Activated CD8-positive, alpha-beta memory T cell treated with anti-CD3 and anti-CD28 coated beads, Interleukin-2, amount 10 ng/mL, durations not matched to agents 7 days and 5 days (primary cell): ENCODE measurements at places on chromosomes 6 and 20. TPM values are rescaled to one million over a fixed set of nuclear protein-coding genes. Genes with fewer than 3 reads are reported as not detected.
A peak's percentile ranks its signal among the peaks of the same experiment; 100 is the strongest.

The FAM209B gene
- 1.3 TPM for total RNA-seq

The C4B gene
- 5.5 TPM for total RNA-seq

The SLC22A7 gene
- total RNA-seq: not detected

The GPR63 gene
- total RNA-seq: 3.1 TPM

The ANGPT4 gene
- not detected for total RNA-seq

The TINAG gene
- total RNA-seq: not detected

The TBC1D7 gene
- total RNA-seq: 26.0 TPM

The PTCRA gene
- total RNA-seq: not detected

DNA sequence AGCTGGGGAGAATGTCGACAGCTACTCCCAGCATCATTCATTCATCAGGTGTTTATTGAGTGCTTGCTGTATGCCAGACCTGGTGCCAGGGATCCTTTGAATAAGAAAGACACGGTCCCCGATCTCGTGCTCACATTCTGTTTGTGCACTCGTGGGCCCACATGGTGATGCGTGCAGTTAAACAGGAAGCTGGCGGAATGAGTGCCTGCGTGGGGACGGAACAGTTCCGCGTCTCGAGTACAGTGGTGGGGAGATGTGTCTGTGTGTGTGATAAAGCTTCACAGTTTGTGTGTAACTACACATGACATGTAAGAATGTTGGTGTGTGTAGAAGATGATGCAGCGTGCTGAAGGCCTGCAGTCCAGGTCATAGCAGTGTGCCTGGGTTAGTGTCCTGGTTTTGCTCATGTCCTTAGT is 6.5 kb downstream of the RBM38 start:
- H3K4me3 ChIP-seq: peak overlapping the region; percentile 64
- peak overlapping the region; percentile 86 for H3K27ac ChIP-seq
- peaks cover 90% of the 10 kb centered on the region for H3K4me1 ChIP-seq

GRCh38 chr6:77178821-77179220 is 284.5 kb downstream of the HTR1B start:
- no peak overlapping the region for H3K27ac ChIP-seq
- no peak overlapping the region for H3K4me3 ChIP-seq
- H3K4me1 ChIP-seq: no peaks in the 10 kb centered on the region
- DNase-seq: no peak
- no peaks in the 10 kb centered on the region for H3K27me3 ChIP-seq

GRCh38 chr6:42322676-42323075 is 105.0 kb upstream of the MRPS10 start:
- H3K27ac ChIP-seq: no peak overlapping the region
- DNase-seq: no peak
- peaks cover 44% of the 10 kb centered on the region for H3K4me1 ChIP-seq
- peaks cover 55% of the 10 kb centered on the region for H3K36me3 ChIP-seq
- no peaks in the 10 kb centered on the region for H3K27me3 ChIP-seq

DNA sequence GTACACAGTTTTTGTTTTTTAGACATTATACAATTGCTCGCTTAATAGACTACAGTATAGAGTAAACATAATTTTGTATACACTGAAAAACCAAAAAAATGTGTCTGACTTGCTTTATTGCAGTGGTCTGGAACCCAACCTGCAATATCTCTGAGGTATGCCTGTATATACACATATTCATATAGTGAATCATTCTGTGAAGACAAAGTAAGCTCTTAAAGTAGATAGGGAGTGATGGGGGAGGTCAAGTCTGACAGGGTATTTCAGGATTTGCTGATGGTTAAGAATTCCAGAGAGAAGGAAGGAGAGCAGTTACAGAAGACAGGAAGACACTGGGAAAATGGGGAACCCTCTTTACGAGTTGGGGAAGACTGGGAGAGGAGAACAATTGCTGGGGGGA is 417.9 kb downstream of the CD109 start:
- no peak overlapping the region for H3K27ac ChIP-seq
- no peaks in the 10 kb centered on the region for H3K27me3 ChIP-seq
- no peaks in the 10 kb centered on the region for H3K36me3 ChIP-seq
- no peaks in the 10 kb centered on the region for H3K4me1 ChIP-seq
- no peak for DNase-seq
- H3K4me3 ChIP-seq: no peak overlapping the region

GRCh38 chr20:8562356-8562755 is 430.3 kb downstream of the PLCB1 start:
- no peak overlapping the region for H3K4me3 ChIP-seq
- H3K4me1 ChIP-seq: no peaks in the 10 kb centered on the region
- no peak overlapping the region for H3K27ac ChIP-seq
- no peaks in the 10 kb centered on the region for H3K27me3 ChIP-seq

DNA sequence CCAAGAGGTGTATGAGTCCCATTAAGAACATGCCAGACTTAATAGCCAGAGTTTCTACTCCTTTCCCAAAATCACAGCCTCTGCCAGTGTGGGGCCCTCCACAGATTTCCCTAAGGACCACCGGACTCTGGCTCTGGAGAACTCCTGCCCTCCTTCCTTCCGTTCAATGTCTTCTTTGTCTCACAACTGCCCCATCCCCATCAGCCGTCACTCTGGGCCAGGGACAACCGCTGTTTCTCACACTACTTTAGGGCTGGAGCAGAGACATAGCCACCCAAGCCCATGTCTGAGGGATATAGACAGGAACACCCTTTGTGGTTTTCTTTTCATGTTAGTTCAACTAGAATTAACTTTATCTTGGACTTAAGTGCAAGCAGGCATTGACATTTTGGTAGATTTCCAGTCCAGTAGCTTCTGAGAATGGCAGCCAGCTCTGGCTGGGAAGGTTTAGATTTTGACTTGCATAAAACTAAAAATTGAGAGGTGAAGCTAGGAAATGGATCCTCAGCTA is 6.7 kb upstream of the ACSS1 start:
- no peak overlapping the region for H3K27ac ChIP-seq
- no peaks in the 10 kb centered on the region for H3K36me3 ChIP-seq
- no peak overlapping the region for H3K4me3 ChIP-seq

- H3K4me3 ChIP-seq: no peak overlapping the region
- no peak for DNase-seq
- H3K4me1 ChIP-seq: no peaks in the 10 kb centered on the region
- no peaks in the 10 kb centered on the region for H3K36me3 ChIP-seq
Measured at GRCh38 chr6:137518386-137518983, 24.3 kb upstream of the OLIG3 start.

DNA sequence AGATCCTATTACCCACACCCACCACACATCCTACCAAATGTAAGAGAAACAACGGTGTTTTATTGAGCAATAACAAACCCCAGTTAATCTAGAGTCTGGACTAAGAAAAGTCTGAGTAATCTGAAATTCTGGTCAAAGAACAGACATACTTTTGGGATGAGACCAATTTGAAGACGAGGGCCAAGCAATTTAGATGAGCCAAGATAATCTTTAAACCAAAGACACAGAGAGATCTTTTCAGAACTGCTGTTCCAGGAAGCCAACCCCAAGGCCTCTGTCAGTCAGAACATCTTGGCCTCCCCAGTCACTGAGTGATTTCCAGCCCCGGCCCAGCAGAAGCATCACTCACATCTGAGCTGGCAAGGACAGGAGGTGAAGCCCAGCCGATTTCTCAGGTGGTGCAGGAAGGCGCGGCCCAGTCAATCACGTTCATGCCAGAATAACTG is 118.5 kb upstream of the SYNDIG1 start:
- no peaks in the 10 kb centered on the region for H3K36me3 ChIP-seq
- no peak overlapping the region for H3K27ac ChIP-seq
- no peak overlapping the region for H3K4me3 ChIP-seq
- H3K4me1 ChIP-seq: no peaks in the 10 kb centered on the region
- H3K27me3 ChIP-seq: peaks cover 2% of the 10 kb centered on the region

- H3K27me3 ChIP-seq: no peaks in the 10 kb centered on the region
- H3K4me3 ChIP-seq: no peak overlapping the region
- peaks cover 8% of the 10 kb centered on the region for H3K36me3 ChIP-seq
- no peak overlapping the region for H3K27ac ChIP-seq
- peaks cover 64% of the 10 kb centered on the region for H3K4me1 ChIP-seq
Measured at GRCh38 chr20:49682278-49682677, 31.4 kb downstream of the B4GALT5 start.

DNA sequence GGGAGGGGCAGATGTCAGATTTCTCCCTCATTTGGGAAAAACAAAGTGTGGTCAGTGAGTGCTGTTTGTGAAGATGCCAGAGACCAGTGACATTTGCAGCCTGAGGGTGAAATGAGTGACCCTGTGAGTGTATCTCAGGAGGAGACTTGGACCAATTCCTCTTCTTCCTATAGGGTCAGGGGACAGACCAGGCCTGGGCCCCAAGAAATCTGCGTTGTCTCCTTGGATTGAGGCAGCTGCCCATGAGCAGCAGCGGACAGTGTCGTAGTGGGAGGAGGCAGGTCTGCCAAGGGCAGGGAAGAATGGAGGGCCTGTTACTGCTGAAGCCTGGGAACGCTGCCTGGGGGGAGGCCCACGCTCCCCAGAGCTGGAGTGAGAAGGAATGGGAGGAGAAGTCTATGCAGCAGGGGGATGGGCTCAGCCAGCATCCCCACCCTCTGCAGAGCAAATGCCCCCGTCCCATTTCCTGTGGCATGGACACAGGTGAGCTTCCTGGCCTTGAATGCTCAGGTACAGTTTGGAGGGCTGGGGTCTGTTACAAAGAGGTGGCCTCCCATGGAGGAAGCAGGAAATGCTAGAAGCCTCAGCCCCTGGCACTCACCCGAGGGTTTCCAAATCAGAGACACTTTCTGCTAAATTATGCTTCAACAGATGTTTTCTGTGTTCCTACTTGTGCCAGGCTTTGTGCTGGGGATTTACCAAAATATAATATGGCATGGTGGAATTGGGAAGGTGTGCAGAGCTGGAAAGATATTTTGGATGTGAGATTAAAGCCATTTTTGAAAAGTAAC is 29.8 kb downstream of the DAAM2 start:
- H3K4me3 ChIP-seq: no peak overlapping the region
- H3K27me3 ChIP-seq: no peaks in the 10 kb centered on the region
- no peaks in the 10 kb centered on the region for H3K4me1 ChIP-seq
- DNase-seq: no peak
- no peak overlapping the region for H3K27ac ChIP-seq

GRCh38 chr6:28206928-28207509 is 18.1 kb upstream of the ZSCAN9 start:
- peaks cover 71% of the 10 kb centered on the region for H3K27me3 ChIP-seq
- H3K27ac ChIP-seq: no peak overlapping the region
- peaks cover 11% of the 10 kb centered on the region for H3K36me3 ChIP-seq
- DNase-seq: no peak
- H3K4me1 ChIP-seq: peaks cover 26% of the 10 kb centered on the region

DNA sequence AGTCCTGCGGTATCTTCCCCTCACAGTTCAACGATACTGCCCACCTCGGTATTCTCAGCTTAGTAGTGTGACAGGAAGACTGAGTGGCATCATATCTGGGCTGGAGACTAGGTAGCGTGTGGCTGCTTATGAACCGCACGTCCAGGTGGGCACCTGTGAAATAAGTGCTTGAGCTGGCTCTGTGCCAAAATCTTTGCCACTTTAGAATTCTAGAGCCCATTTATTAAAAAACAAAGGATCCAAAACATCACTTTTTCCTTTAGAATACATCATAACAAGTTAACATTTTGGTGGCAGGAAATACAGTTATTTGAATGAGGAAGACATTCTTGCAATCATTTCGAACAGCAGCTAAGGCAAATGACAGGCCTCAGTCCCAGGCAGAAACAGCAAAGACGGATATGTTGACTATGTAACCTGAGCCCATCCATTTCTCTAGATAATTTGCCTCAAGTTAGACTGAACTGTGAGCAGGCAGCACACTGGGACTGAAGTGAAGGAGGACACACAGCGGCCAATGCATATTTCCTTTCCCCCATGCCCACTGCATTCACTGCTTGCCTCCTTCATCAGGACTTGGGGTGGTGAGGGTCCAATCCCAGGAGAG is 136.6 kb downstream of the GMDS start:
- peaks cover 8% of the 10 kb centered on the region for H3K36me3 ChIP-seq
- no peak overlapping the region for H3K4me3 ChIP-seq
- H3K27me3 ChIP-seq: peaks cover 6% of the 10 kb centered on the region
- H3K4me1 ChIP-seq: peaks cover 17% of the 10 kb centered on the region
- no peak for DNase-seq
- H3K27ac ChIP-seq: no peak overlapping the region

GRCh38 chr20:35487479-35487878 is 32.1 kb downstream of the CEP250 start:
- H3K4me3 ChIP-seq: no peak overlapping the region
- no peaks in the 10 kb centered on the region for H3K27me3 ChIP-seq
- H3K4me1 ChIP-seq: peaks cover 40% of the 10 kb centered on the region
- no peak overlapping the region for H3K27ac ChIP-seq

- no peak overlapping the region for H3K4me3 ChIP-seq
- no peaks in the 10 kb centered on the region for H3K27me3 ChIP-seq
- H3K27ac ChIP-seq: no peak overlapping the region
Measured at GRCh38 chr6:23307516-23307915, 738.1 kb downstream of the HDGFL1 start.

GRCh38 chr20:48571949-48572847 is 255.6 kb downstream of the PREX1 start:
- no peak overlapping the region for H3K27ac ChIP-seq
- H3K4me3 ChIP-seq: no peak overlapping the region
- no peaks in the 10 kb centered on the region for H3K4me1 ChIP-seq
- no peak for DNase-seq
- H3K27me3 ChIP-seq: peaks cover 29% of the 10 kb centered on the region

GRCh38 chr6:10463491-10464481 is 48.9 kb upstream of the TFAP2A start:
- H3K27ac ChIP-seq: no peak overlapping the region
- H3K27me3 ChIP-seq: peaks cover 4% of the 10 kb centered on the region
- H3K36me3 ChIP-seq: no peaks in the 10 kb centered on the region
- no peaks in the 10 kb centered on the region for H3K4me1 ChIP-seq
- no peak for DNase-seq

DNA sequence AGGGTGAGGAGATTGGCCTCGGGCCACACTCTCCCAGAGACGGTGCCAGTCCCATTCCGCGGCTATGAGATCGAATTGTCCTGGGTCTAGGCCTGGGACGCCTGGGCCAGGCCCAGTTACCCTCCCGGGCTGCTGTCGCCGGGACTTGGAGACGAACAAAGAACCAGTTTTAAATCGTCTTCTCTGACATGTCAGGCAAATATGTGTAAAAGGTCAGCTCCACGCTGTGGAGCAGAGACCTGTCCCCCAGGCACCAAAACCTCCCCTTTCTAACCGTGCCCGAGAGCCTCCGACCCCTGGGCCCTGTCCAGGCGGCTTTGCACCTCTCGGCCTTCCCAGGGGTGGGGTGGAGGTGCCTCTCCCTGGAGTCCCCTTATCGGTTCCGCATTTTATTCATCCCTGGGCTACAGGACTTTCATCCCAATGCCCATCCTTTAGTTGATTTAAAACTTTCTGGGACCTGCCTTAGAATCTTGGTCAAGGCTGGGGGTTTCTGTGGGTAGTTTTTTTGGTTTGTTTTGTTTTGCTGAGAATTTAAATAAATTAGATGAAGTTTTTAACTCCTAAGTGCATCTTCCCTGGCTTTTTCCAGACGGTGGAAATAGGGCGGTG is 5.8 kb upstream of the TFAP2A start:
- H3K4me1 ChIP-seq: peaks cover 5% of the 10 kb centered on the region
- no peak for DNase-seq
- no peak overlapping the region for H3K27ac ChIP-seq
- H3K27me3 ChIP-seq: peaks cover 99% of the 10 kb centered on the region
- peaks cover 12% of the 10 kb centered on the region for H3K36me3 ChIP-seq
